PC-3 (cell line): ENCODE measurements at places on chromosomes 16 and 17.

DNA sequence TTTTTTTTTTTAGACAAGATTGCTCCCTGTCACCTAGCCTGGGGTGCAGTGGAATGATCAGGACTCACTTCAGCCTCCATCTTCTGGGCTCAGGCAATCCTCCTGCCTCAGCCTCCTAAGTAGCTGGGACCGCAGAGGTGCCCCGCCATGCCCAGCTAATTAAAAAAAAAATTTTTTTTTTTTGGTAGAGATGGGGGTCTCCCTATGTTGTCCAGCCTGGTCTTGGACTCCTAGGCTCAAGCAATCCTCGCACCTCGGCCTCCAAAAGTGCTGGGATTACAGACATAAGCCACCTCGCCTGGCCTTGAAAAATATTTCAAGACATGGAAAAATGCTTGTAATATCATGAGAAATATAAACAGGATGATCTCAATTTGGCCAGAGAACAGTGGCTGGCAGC is 42.9 kb downstream of the HAPSTR1 start:
- DNase-seq = no peak

DNA sequence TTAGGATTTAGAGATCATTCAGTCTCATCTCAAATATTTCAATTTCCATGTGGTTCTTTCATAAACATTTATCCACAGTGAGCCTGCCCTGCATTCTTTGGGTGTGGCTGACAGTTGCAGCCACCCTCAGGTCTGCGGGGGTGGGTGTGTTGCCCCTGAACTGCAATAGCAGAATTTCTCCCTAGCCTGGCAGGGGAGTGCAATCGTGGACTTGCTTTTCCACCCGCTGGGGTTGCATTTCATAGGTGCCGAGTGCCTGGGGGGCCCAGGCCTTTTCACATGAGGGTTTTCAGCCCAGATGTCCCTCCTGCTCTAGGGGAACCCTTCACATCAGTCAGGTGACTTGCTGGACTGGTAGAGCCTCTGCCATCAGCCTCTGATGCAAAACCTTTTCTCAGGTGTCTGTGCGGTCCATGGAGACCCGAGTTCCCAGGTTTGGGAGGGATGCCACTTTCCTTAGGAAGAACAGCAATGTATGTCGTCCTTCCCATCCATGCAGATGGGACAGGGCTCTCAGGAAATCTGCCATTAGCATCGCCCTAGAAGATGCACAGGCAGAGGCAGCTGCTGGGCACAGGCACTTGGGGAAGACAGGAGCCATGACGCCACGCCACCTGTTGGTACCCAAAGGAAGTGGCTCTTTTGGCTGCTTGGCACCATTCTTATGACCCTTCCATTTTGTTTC is 2.4 kb upstream of the USP36 start:
- DNase-seq = peak; percentile 53

DNA sequence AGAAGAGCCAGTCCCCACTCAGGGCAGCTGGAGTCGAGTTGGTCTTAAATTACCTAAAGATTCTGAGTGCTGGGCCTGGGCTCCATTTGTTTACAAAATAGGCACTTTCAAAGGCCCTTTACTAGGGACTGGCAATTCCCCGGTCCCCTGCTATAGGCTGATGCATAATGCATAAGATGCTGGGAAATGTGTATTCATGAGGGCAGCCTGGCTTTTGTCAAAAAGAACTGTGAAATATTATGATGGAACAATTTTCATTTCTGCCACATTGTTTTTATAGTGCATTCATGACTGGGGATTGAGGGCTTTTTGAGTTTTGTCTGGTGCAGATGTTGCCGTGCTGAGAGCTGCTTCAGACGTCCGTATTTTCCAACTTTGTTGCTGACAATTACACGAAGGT is 617.0 kb upstream of the CDH5 start:
- DNase-seq = no peak

GRCh38 chr16:23317266-23317661 is 15.2 kb downstream of the SCNN1B start:
- peak; percentile 34 for DNase-seq

GRCh38 chr17:32609884-32610650 is 123.3 kb downstream of the CDK5R1 start:
- DNase-seq = no peak

- DNase-seq = peak; percentile 74
Observed at GRCh38 chr17:2975469-2975958, 87.9 kb downstream of the OR1D5 start.

- no peak for DNase-seq
Observed at GRCh38 chr17:9702914-9703780, 57.8 kb downstream of the USP43 start.

GRCh38 chr17:56167491-56167890 is 14.2 kb downstream of the ANKFN1 start:
- DNase-seq = no peak

DNA sequence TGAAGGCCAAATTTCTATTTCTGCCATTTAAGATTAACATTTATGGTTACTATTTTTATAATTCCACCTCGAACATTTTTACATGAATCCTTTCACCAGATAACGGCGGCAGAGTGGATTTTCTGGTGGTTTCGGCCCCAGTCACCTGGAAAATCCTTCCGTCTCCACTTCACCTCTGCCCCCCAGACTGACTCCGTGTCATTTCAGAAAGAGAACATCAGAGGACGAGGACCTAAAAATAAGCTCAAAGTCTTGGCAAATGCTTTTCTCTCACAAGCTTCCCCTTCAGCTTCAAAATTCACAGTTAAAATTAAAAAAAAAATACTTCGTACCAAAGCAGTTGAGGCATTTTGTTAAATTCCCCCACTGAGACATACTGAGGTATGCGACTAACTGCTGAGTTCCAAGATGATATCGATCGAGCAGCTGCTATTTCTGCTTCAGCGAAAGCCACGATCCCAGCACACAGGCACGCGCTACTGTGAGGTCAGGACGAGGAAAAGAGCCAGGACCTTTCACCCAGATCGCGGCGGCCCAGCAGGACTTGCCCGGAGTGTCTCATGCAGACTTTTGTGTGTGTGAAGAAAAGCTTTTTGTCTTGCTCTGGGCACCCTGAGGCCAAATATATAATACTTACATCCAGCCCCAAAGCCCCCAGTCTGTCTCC is 36.8 kb downstream of the ASPA start:
- DNase-seq = no peak

DNA sequence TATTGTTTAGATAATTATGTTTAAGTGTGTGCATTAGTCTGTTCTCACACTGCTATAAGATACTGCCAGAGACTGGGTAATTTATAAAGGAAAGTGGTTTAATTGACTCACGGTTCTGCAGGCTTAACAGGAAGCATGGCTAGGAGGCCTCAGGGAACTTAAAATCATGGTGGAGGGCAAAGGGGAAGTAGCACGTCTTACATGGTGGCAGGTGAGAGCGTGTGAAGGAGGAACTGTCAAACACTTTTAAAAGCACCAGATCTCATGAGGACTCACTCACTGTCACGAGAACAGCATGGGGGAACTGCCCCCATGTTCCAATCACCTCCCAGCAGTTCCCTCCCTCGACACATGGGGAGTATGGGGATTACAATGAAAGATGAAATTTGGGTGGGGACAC is 203.5 kb upstream of the GOT2 start:
- no peak for DNase-seq

- DNase-seq = no peak
Observed at GRCh38 chr16:6286176-6286575, 1046.5 kb upstream of the RBFOX1 start.

GRCh38 chr16:16124438-16124837 is 98.9 kb downstream of the ABCC6 start:
- no peak for DNase-seq

- no peak for DNase-seq
Observed at GRCh38 chr17:3914312-3914670, 2.0 kb downstream of the P2RX1 start.

DNA sequence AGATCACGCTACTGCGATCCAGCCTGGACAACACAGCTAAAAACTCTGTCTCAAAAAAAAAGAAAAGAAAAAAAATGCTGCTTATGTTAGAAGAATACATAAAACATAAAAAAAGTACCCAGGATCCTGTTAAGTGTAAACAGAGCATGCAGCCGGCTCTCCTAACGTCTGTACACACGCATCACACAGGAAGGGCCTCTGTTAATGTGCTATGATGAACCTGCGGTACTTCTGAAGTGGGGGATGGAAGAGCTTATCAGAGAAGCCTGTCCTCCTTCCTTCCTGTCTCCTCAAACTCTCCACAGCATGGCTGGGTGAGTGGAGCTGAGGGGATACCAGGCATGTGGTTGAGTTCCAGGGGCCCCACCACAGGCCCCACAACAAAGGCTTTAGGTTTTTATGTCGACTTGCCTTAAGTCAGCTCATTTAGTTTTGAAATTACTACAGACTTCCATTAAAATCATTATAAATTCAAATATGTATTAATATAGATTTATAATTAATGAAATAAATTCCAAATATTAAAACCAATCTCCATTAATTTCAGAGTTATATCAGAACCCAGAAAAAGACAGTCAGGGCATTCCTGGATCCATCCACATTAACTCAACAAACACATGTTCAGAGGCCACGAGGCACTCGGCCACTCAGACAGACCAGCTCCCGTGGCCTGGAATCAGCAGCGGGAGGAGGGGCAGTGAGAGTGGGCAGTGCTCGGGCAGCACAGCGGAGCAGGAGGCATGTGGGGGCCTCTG is 11.7 kb downstream of the CCDC57 start:
- DNase-seq = no peak

GRCh38 chr17:39834017-39834416 is 30.1 kb downstream of the IKZF3 start:
- DNase-seq = no peak

DNA sequence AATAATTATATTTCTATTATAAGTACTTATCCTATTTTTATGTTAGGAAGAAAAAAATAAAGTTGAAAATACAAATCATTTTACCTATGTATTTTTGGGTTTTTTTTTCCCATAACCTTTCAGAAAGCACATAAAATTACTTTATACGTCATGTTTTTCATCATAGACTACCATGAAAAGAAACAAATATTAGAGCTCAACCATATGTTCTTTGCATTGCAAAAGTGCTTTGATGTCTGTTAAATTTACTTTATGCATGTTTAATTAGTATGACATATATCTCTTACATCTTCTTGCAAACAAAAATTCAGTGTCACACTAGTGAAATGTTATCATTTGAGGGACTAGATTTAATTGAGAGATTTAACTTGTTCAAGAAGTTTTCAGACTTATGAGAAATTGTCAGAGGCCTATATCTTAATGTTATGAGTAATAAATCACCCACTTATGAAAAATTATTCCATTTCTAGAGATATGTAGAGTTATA is 24.0 kb downstream of the BRIP1 start:
- DNase-seq = no peak

DNA sequence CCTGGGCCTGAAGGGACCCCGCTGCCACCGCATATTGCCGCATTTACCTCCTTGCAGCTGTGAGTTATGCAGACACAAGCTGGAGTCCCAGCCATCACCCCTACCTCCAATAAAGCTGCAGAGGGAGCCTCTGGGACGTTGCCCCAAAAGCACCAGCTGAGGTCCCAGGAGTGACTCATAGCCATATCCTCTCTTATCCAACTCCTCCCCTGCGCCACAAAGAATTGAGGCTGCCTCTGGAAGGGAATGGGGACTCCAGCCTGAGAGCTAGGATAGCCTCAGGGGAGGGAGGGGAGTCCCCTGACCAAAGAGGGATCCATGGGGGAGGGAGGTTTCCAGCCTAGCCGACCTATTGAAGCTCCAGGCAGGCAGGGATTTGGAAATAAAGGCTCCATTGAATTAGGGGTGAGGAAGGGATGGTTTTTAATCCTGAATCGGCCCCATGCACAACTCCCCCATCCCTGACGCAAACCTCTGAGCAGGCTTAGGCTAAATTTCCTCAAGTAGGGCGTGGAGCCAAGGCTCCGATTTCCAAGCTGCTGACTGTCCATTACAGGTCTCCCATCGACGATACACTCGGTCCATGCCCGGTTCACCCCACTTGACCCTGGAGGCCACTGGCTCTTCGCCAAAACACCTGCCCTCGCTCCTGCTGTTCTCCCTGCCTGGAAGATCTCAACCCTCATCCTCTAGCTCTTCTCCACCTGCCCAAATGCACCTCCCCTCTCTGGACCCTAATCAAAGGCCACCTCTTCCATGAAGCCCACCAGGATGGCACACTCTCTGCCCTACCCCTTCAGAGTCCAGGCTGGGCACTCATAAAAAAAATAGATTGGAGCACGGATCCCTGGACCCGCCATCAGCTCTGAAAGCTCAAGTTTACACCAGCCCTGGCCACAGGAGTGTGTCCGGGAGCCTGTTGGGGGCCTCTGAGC is 27.5 kb downstream of the PIMREG start:
- DNase-seq = peak; percentile 63

DNA sequence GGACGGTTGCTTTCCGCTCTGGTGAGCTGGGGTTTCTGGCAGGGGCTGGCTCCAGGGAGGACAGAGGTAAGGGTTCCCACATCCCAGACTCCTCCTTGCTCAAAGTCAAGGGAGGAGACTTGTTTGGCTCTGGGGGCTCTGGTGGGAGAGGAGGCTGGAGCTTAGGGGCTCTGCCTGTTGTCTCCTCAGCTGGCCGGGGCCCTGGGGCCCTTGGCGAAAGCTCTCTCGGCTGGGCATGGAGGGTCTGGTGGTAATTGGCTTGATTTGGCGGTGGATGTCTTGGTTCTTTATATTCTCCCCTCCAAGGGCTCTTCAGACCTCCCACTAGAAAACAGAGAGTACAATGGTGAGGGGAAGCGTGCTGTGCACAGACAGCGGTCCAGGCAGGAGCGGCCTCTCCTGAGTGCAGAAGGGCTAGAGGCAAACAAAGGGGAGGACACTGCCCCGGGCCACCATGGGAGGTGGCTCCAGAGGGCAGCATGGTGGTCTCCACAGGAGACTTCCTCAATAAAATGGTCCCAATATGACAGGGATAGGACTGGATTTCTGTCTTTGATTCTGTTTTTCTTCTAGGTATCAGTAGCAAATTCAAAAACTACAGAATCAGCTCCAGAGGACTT is 5.7 kb upstream of the SPATA32 start:
- DNase-seq = no peak

- DNase-seq = no peak
Observed at GRCh38 chr16:21267298-21267697, 10.8 kb downstream of the CRYM start.

DNA sequence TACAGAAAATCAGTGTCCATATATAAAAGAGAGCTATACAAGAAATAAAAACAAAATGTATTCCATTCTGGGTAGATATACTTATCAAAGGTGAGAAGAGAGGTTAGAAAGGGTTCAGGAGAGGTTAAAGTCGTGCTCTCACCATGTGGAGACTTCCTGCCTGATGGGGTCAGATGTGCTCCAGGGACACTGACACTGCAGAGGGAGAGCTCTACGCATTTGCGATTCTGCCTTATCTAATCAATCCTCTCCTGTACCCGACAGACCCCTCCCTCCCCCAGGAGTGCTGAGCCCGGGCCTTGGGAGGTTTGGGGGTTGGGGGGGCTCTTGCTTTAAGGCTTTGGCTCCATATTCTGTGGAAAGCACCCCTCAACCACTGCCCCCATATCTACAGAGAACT is 16.6 kb upstream of the SLC5A11 start:
- no peak for DNase-seq

DNA sequence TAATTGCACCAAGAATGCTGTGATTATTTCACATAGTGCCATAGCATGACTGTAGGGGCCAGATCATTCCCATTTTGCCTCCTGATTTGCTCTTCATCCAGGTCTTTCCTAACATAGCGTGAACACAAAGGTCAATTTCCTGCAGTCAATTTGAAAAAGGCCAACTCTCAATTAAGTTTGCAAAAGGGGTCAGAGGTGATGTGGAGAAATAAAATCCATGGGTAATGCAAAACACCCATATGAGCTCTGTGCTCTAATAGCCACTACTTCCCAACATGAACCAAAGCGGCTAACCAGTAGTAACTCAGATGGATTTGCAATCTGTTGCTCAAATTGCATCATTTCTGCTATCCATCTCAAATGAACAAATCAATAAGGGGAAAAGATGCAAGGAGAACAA is 275.5 kb upstream of the SOX9 start:
- no peak for DNase-seq

- DNase-seq = no peak
Observed at GRCh38 chr16:2991566-2992261, 11.5 kb upstream of the PKMYT1 start.
